ENCODE measurements at places on chromosomes 7 and 10.

GRCh38 chr10:63414481-63415260, 51.1 kb downstream of the JMJD1C start:
- H3K27ac ChIP-seq: no peak overlapping the region
- H3K4me3 ChIP-seq: no peak overlapping the region
- no peaks in the 10 kb centered on the region for H3K4me1 ChIP-seq
- no peaks in the 10 kb centered on the region for H3K36me3 ChIP-seq

DNA sequence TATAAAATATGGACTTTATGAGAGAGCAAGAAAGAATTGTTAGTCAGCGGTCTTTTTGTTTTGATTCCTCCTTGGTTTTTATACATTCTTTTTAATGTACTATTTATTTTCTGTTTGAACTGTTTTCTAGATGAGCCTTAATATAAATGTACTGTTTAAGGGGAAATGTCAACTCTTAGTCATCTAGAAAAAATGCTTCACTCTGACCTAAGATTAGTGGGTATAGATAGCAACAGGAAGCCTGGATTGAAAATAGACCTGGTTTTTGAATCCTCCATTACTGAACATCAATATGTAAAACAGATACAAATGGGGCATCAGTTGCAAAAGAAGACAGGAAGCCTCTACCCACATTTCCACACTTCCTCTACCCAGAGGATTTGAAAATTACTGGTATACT, 87.8 kb downstream of the CHRM2 start:
- H3K27ac ChIP-seq: no peak overlapping the region
- H3K4me1 ChIP-seq: no peaks in the 10 kb centered on the region
- no peak overlapping the region for H3K4me3 ChIP-seq
- no peaks in the 10 kb centered on the region for H3K27me3 ChIP-seq
- no peaks in the 10 kb centered on the region for H3K36me3 ChIP-seq

DNA sequence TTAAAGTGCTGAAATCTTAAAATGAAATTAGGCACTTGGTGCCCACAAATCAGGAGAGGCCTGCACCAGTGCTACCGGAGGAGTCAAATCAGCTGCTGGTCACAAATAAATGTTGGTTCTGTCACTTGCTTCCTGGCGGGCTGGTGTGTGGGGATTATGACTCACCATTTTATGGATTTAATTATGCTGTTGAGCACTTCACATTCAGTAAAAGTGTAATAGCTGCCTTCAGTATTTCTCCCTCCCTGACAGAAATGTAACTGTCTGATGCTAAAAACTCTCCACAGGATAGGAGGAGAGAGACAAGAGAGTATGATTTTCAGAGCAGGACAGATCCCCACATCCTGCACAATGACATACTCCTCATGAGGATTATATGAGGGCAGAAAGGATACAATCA, 186.0 kb downstream of the JAZF1 start:
- H3K4me3 ChIP-seq: no peak overlapping the region
- H3K36me3 ChIP-seq: no peaks in the 10 kb centered on the region

DNA sequence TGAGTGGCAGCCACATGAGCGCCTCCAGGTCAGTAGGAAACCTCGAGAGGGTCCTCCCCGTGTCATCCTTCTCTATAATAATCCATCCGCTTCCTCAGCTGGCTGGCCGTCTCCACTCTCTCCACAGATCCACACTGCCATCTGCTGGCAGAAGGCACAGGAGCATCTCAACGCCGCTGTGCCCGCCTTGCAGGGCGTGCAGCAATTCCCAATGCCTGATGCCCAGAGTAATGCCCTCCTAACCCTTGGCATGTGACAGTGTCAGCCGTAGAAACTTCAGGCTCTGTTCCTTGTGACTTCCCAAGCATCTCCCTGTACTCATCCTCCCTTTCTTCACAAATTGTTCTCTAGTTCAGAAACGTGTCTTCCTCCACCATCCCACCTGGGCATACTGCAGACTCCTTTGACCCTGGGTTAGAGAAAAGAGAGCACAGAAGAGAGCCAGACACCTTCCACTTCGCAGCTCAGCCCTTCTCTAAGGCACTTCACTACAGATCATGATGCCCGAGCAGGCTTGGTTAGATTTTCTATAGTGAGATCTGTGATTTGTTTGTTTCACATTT, 70.8 kb downstream of the XPNPEP1 start:
- no peak overlapping the region for H3K4me3 ChIP-seq
- H3K27ac ChIP-seq: no peak overlapping the region
- H3K36me3 ChIP-seq: no peaks in the 10 kb centered on the region
- no peaks in the 10 kb centered on the region for H3K4me1 ChIP-seq
- no peaks in the 10 kb centered on the region for H3K27me3 ChIP-seq

- no peak overlapping the region for H3K4me3 ChIP-seq
- H3K4me1 ChIP-seq: no peaks in the 10 kb centered on the region
- no peaks in the 10 kb centered on the region for H3K36me3 ChIP-seq
Observed at GRCh38 chr10:19826712-19827111, 10.5 kb downstream of the PLXDC2 start.

DNA sequence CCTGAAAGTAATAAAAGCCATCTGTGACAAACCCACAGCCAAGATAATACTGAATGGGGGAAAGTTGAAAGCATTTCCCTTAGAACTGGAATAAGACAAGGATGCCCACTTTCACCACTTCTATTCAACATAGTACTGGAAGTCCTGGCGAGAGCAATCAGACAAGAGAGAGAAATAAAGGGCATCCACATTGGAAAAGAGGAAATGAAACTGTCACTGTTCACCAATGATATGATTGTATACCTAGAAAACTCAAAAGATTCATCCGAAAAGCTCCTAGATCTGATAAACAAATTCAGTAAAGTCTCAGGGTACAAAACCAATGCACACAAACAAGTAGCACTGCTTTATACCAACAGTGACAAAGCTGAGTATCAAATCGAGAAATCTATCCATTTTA, 581.7 kb upstream of the TEX47 start:
- H3K27me3 ChIP-seq: no peaks in the 10 kb centered on the region
- no peaks in the 10 kb centered on the region for H3K4me1 ChIP-seq
- DNase-seq: no peak
- H3K27ac ChIP-seq: no peak overlapping the region

DNA sequence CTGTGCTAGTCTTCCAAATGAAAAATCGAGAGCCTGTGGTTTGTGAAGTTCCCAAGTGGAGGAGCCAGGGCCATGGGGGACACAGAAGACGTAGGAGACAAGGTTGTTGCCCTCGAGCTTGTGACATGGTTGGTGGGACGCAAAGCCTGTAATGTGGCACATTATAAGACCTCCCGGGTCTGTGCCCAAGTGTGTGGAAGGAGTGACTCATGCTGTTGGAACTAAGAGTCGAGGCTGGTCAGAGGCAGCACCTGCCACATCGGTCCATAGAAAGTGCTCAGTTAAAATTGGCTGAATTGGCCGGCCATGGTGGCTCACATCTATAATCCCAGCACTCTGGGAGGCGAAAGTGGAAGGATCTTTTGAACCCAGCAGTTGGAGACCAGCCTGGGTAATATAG, 27.0 kb upstream of the PODXL start:
- H3K4me3 ChIP-seq: no peak overlapping the region
- no peaks in the 10 kb centered on the region for H3K27me3 ChIP-seq
- H3K36me3 ChIP-seq: no peaks in the 10 kb centered on the region

- no peaks in the 10 kb centered on the region for H3K36me3 ChIP-seq
- peak overlapping the region; percentile 57 for H3K4me3 ChIP-seq
- peak overlapping the region; percentile 83 for H3K27ac ChIP-seq
- peaks cover 22% of the 10 kb centered on the region for H3K4me1 ChIP-seq
- no peaks in the 10 kb centered on the region for H3K27me3 ChIP-seq
- peak; percentile 58 for DNase-seq
Observed at GRCh38 chr10:112227331-112227987, 43.9 kb upstream of the GPAM start.

DNA sequence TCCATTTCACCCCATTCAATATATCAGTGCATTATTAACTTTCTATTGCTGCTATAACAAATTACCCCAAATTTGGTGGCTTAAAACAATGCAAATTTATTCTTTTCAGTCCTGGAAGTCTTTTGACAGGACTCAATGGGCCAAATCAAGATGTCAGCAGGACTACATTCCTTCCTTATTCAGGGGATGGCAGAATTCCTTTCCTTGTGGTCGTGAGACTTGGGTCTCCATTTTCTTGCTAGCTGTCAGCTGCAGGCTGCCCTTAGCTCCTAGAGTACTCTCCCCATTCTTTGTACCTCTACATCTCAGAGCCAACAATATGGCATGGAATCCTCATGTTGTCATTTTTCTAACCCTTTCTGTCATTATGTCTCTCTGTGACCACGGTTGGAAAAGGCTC, 310.6 kb downstream of the HDAC9 start:
- H3K27ac ChIP-seq: no peak overlapping the region
- H3K4me1 ChIP-seq: no peaks in the 10 kb centered on the region
- peaks cover 3% of the 10 kb centered on the region for H3K27me3 ChIP-seq
- no peaks in the 10 kb centered on the region for H3K36me3 ChIP-seq
- no peak for DNase-seq

DNA sequence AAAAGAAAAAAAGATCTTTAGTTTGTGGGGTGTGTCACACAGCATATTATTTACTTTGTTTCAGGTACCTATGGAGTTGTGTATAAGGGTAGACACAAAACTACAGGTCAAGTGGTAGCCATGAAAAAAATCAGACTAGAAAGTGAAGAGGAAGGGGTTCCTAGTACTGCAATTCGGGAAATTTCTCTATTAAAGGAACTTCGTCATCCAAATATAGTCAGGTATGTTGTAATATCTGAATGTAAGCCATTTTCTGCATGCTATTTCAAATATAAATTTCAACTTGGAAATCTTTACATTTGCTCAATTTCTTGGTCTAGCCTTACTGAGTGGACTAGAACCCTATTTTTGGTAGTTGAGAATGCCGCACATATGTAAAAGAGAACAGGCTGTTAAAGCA, 6.4 kb downstream of the CDK1 start:
- no peaks in the 10 kb centered on the region for H3K27me3 ChIP-seq
- H3K27ac ChIP-seq: no peak overlapping the region
- H3K4me1 ChIP-seq: no peaks in the 10 kb centered on the region
- no peak for DNase-seq

DNA sequence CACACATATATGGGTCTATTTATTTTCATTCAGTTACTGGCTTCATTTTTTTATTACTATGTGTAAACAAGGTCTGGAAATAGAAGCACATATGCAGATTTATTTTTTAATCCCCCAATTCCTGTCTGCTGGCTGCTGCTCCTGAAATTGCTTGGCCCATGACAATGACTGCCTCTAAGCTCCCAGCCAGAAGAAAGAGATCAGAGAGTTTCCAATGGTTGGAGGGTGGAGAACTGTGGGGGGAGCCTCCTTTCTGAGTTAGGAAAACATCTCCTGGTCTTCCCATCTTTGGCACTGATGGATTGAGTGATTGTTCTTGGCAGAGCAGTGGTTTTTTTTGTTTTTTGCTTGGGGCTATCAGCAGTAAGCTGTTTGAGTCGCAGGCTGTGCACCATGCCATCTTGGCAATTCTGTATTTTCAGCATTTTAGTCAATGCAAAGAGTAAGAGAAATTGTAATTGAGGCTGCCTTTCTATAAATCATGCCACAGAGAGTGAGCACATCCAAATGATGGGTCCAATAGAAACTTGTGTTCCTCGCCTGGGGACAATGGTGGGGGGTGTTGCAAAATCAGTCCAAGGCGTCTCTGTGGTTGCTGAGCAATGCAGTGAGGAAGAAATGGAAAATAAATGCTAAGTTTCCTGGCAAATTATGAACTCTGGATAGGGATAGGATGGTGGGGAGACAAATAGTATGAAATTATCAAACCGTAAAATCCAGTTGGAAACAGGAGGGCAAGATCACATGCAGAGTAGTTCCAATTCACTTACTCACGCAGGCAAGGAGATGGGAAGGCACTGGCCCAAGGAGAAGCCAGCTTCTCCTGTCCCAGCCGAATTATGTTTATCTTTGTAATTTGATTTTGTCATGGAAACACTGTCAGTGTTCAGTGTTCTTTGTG, 382.4 kb downstream of the SORCS3 start:
- no peaks in the 10 kb centered on the region for H3K4me1 ChIP-seq
- no peaks in the 10 kb centered on the region for H3K27me3 ChIP-seq
- H3K27ac ChIP-seq: no peak overlapping the region

GRCh38 chr7:64832136-64832535, 37.9 kb downstream of the ZNF138 start:
- H3K27ac ChIP-seq: no peak overlapping the region
- no peaks in the 10 kb centered on the region for H3K36me3 ChIP-seq
- H3K27me3 ChIP-seq: no peaks in the 10 kb centered on the region

DNA sequence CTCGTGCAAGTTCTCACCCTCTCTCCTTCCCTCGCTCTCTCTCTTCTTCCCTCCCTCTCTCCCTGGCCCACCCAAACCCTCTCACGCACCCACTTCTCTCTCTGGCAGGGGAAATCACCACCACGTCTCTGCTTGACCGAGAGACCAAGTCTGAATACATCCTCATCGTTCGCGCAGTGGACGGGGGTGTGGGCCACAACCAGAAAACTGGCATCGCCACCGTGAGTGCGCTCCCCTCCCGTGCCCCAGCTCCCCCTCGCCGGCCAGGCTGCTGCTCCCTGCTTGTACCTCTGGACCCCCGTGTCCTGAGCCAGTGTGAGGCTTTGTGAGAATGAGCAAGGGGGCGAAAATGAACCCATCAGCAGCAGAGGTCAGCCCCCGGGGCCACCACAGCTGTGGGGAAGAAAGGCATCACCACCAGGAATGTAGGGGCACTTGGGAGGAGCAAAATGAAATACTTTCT, 25.5 kb downstream of the C10orf105 start:
- DNase-seq: no peak
- H3K36me3 ChIP-seq: no peaks in the 10 kb centered on the region
- H3K27me3 ChIP-seq: no peaks in the 10 kb centered on the region

DNA sequence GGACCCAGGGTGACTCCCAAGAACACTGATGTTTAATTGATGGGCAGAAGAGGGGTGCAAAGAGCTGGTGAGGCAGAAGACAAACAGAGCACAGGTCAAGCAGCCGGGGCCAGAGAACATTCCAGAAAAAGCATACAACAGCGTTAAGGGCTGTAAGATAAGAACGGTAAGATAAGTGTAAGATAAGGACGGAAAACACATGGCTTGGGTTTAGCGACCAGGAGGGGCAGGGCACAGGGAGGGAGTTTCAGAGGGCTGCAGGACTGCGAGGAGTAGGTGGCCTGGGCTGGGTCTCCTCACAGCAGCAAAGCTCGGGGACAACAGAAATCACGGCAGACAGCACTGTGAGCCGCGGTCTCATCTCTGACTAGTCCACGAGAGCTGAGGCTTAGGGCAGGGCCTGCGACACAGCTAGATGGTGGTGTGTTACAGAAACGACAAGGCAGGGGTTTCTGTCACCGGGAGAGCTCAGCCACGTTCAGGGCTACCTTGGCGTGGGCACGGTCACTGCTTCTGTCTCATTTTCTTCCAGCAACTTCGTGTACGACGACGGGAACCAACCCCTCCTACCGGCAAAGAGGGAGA, 24.6 kb downstream of the BRI3 start:
- no peaks in the 10 kb centered on the region for H3K4me1 ChIP-seq
- H3K27ac ChIP-seq: no peak overlapping the region
- peaks cover 3% of the 10 kb centered on the region for H3K36me3 ChIP-seq
- H3K27me3 ChIP-seq: no peaks in the 10 kb centered on the region

DNA sequence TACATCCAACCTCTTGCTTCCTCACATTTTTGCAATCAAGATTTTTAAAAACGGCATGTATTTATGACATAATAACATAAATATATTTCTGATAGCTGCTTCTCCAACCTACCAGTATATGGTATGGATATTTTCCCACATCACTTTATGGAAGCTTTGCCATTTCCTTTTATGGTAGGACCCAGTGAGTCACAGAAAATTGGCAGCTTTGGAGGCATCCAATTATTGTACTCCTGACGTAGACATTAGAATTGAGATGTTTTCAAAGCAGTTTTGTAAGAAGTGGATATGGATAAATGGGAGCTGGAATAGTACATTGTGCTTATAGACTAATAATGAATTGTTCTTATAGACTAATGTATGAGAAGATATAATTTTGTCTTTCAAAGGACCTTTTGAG, 23.8 kb upstream of the BICC1 start:
- no peaks in the 10 kb centered on the region for H3K4me1 ChIP-seq
- DNase-seq: no peak
- no peaks in the 10 kb centered on the region for H3K36me3 ChIP-seq
- no peaks in the 10 kb centered on the region for H3K27me3 ChIP-seq
- no peak overlapping the region for H3K4me3 ChIP-seq

Measured in liver (tissue), 10 donors.